ENCODE measurements at places on chromosomes 12 and 14.

GRCh38 chr14:53790731-53791500 is 165.7 kb downstream of the BMP4 start:
- DNase-seq: no peak

GRCh38 chr12:31471823-31472222 is 119.1 kb downstream of the DENND5B start:
- no peak for DNase-seq

DNA sequence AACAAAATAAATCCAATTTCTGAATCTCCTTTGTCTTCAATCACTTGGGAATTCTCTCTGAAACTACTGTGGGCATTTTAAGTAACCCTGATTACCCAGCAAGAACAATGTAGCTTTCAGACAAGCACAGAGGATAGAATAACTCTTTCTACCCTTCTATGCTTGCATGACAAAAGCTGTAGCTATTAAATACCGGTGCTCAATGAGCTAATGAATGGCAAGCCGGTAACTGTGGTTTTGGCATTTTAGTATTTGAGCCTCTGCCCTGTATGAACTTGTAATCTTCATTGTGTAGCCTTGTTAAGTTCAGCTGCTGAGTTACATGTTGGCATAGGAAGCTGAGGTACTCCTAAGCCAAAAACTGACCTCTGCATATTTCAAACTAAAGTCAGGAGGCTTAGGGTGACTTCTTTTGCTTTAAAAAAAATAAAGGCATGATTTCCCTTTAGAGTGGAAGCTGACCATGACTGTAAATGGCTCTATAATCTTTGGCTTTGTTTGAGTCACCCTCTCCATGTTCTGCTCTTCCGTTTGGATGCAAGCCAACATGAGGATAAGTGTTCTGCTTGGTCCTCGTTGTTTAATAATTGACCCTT is 171.0 kb upstream of the HIF1A start:
- DNase-seq: no peak

GRCh38 chr12:88579601-88580050 is 645 bp downstream of the KITLG start:
- no peak for DNase-seq

GRCh38 chr14:94975366-94975765 is 182.0 kb downstream of the DICER1 start:
- DNase-seq: no peak

DNA sequence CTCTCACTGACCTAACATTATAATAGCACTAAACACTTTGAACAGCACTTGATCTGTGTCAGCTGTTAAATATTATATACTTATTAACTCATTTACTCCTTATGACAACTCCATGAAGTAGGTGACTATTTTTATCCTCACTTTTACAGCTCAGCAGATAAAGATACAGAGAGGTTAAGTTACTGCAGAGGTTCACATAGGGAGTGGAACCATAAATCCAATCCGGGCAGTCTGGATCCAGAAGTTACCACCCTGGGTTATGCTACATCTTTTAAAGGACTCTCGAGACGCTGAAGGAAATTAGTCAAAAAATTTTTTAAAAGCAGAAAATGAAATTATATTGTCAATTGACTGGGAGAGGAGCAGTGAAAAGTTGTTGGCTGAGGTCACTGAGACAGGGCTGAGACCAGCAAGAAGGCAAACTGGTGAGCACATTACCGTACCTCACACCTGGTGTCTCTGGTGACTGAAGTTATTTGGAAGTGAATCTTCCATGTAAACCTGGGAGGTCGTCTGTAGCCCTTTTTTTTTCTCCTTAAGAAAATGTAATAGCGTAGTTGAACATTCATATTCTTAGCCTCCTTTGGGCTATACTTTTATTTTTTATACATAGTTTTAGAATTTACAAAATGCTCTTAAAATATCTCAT is 1.2 kb upstream of the RIMKLB start:
- no peak for DNase-seq

GRCh38 chr14:106062502-106063272 is 536.3 kb downstream of the TMEM121 start:
- peak; percentile 66 for DNase-seq

- DNase-seq: no peak
Measured at GRCh38 chr14:68636597-68636996, 156.3 kb downstream of the ZFP36L1 start.

GRCh38 chr12:76551482-76551888 is 8.1 kb downstream of the OSBPL8 start:
- DNase-seq: no peak

DNA sequence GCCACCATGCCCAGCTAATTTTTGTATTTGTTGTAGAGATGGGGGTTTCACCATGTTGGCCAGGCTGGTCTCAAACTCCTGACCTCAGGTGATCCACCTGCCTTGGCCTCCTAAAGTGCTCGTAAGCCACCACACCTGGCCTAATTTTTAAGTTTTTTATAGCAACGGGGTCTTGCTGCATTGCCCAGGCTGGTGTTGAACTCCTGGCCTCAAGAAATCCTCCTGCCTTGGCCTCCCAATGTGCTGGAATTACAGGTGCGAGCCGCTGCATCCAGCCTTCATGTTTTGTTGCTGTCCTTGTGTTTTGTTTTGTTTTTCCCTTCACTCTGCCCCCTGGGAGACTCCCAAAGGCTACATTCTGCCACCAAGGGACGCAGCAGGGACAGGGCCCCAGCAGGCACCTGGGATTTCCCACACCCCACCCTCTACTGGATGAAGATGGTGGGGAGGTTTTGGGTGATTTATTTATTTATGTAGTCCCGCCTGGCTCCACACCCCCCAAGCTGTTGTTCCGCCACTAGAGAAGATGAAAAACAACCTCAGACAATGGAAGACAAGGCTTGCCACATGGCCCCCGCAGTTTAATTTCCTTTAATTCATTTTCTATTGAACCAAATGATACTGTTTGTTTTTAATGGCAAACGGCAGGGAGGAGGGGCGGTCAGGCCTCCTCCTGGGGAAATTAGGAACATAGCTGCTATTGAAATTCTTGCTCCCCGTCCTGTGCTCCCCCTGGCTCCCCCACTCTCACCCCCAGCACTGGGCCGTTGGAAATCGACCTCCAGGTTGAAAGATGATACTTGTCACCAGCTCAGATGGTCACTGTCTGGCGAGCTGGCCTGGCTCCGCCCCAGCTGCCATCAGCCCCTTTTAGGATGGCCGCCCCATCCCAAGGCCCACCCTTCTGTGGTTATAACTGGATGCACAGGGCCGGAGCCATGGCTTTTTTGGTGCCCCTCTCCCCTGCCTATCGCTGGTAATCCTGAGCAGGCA is 70.3 kb downstream of the RNFT2 start:
- no peak for DNase-seq

DNA sequence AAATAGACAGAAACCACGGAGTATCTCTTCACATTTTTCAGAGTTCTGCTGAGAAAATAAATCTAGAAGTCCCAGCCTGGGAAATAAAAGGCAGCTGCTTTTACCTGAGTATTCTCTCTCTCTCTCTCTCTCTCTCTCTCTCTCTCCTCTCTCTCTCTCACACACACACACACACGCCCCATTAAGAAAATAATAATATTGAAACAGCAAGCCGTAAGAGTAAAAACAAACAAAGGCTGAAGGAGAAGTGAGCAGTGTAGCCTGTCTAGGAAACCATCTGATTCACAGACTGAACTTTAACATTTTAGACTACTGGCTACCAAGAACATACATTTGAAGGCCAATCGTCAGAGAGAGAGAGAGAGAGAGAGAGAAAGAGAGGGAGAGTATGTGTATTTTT is 8.4 kb downstream of the PTHLH start:
- DNase-seq: no peak

GRCh38 chr14:36818794-36819384 is 157.2 kb downstream of the PAX9 start:
- no peak for DNase-seq

- no peak for DNase-seq
Measured at GRCh38 chr14:88572117-88572516, 9.3 kb downstream of the ZC3H14 start.

GRCh38 chr14:38243696-38244240 is 12.1 kb downstream of the CLEC14A start:
- DNase-seq: no peak

All from bone marrow (tissue), 2 donors.